ENCODE measurements at places on chromosomes 2 and 18.

DNA sequence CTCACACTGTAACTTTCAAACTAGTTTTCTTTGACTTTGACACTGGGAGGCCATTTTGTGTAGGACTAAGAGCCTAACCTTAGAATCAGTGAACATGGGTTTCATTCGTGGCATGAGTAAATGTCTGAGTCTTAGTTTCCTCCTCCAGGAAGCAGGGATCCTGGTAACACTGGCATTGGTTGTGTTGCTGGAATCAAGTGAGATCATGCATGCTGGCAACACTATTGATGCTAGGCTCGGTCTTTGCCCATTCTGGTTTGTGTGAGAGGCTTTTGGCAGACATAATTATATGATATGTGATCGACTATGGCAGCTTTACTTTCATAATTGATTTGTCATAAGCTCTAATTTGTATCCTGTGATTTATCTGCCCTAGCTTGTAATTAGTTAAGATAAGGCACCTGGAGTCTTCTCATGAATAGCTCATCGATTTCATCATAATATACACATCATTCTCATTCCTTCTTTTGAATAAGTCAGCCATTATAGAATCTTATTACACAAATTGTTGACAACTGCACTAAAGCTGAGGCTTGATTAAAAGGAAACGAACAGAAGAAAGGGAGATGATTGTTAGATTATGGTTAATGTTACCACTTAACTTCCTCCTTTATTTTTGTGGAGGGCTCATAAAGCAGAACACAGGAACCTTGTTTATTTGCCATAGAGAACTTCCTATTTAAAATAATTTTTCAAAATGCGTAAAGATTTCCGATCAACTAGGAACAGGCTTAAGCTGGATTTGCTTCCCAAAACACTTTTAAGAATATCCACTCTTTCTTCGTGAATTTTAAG lies 12.6 kb downstream of the PPP1R1C start:
- no peak for DNase-seq

DNA sequence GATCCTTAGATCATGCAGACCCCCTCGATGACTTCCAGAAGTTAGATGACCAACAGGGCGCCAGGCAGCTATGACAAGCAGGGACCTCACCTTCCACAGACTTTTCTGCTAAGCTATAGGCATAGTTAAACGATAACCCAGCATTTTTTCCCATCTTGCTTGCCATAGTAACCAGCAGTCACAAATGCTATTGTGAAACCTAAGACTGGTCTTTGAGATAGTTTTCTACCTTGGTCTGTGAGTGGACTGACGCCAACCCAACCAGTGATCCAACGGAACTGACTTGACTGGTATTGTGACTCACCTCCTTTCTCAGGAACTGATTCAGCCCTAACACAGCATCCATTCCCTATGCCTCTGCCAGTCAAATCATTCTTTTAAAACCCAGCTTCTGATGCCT lies 361.2 kb downstream of the LRRTM4 start:
- DNase-seq, result no peak

DNA sequence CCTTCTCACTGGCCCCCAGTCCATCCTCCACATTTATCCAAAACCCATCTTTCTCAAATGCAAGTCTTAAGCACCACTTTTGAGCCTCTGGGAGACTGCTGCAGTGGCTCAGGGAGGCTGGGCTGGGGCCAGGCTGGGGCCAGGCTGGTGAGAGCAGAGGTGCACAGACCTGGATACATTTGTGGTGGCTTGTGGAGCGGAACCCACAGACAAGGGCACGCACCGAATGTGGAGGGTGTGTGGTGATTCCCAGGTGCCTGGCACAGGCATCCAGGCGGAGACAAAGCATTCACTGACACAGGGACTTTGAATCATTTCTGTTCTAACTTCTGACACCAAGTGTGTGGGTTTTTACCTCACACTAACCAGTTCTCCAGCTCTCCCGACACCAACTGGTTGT lies 42.2 kb upstream of the MGAT4A start:
- no peak for DNase-seq

DNA sequence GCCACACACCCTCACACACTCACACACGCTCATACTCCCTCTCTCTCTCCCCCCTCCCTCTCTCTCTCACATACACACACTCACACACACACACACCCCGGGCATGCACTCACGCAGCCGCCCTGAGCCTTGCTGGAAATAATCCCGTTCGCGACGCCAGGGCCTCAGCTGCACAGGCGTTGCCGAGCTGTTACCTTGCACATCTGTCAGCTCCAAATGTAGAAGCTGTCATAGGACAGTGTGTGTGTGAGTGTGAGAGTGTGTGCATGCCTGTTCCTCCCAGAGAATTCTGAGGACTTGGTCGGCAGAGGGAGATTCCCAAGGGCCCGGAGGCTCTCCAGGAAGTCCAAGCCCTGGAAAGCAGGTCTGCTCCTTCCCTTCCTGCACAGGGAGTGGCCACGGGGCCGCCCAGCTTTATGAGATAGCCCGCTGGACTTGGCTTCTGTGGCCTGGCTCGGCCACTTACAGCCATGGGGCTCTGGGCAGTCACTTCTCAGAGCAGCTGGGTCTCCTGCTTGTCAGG lies 8.6 kb downstream of the SPR start:
- DNase-seq, result no peak

DNA sequence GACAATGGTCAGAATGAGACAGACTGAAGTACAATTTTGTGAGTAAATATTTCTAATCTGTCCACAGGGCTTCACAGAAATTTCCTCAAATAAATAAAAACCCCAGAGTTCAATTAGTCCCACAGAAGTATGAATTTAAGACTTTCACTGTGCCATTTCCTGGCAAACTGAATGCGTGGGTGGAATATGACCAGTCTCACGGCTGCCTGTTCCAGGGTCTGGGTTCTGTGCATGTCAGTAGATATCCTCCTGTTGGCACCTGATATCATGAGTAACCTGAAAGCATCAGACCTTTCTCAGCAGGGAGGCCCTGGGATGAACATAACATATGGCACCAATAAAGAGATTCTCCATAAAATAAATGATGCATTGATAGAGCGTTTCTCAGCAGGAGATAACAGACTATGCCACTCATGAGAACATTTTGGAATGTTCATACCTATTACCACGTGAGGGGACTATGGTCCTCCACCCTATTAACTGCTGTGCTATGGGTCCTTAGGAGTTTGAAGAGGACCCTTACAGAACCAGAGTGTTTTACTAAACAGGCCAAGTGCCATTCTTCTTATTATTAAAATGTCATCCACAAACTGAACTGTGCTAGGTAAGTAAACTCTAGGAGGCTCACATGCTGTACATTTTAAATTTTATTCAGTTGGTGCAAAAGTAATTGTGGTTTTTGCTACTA lies 10.6 kb upstream of the MALL start:
- DNase-seq, result no peak

DNA sequence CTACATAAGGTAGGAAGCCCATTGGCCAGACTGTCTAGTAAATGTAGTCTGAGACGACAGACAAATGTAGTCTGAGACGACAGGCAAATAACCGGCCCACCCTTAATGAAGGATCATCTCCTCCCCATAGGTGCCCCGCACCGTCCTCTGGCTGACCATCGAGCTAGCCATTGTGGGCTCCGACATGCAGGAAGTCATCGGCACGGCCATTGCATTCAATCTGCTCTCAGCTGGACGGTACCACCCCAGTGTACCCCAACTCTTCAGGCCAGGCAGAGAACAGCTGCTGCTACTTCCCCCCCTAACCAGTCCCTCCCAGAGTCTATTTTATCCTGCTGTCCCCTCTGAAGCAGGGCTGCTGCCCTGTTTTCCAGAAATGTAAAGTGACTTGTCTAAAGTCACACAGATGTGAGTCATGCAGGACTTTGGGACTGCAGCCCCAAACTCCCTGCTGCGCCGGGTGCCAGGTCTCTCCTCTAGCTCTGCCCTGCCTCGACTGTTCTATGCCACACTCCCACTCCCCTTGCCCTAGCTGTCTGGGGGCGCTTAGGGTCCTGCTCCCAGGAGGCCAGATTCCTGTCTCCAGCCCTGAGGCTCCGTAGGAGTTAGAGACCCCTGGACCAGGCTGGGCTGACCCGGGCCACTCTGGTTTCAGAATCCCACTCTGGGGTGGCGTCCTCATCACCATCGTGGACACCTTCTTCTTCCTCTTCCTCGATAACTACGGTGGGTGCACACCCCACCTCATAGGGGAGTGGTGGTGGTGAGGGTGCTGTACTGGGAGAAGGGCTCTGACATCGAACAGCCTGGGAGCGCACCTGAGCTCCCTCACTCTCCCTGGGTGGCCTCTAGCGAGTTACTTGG lies 4.7 kb downstream of the SLC11A1 start:
- no peak for DNase-seq

DNA sequence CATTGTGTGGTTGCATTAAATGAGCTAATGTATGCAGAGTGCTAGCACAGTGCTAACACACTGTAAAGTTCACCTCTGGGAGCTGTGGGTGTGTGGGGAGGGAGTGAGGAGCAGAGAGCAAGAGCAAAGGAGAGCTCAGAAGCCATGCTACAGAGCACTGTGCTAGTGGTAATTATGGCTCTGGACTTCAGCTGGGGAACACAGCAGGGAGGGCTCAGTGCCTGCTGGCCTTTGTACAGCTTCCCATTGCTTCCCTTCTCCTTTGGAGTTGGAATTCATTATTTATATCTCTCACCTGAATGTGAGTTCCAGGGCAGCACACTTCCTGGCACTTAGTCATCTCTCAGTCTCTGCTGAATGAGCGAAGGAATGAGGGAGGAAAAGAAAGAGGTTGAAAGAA lies 2.5 kb upstream of the PLA2R1 start:
- DNase-seq, result no peak

GRCh38 chr2:216147172-216148131 lies 38.3 kb downstream of the XRCC5 start:
- no peak for DNase-seq

DNA sequence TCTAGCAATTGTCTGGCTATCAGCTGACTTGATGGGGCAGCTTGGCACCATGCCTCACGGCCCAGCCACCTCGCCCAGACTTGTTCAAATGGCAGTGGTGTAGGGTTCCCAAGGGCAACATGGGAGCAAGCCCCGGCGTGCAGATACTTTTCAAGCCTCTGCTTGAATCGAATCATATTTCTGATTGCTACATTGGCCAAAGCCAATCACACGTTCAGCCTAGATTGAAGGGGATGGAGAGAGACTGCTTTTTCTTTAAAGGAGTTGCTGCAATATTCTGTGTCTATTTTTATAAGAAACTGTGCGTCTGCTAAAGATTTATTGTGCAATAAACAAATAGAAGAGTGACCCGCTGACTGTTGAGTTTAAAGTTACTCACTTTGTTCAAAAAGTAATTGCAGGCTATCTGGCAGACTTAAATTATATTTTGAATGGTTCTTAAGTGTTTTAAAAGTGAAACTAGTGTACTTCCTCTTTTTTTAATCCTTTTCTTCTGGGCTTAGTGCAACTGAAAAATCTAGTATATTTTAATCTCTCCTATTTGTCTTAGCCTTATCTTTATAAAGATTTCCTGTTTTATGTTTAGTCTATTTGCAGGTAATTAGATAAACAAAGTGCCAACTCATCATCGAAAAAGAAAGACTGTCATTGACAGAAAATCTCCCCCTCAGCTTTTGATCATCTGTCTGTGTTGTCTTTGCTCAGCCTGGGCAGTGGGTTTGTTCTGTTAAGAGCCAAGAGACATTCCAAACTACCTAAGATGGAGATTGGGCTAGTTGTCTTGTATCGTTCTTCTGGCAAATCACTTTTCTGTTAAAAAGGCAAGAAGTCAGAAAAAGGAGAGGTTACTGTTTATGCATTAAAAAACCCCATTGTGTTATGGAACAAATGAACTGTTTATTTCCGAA lies 156.1 kb downstream of the TPGS2 start:
- DNase-seq, result no peak

DNA sequence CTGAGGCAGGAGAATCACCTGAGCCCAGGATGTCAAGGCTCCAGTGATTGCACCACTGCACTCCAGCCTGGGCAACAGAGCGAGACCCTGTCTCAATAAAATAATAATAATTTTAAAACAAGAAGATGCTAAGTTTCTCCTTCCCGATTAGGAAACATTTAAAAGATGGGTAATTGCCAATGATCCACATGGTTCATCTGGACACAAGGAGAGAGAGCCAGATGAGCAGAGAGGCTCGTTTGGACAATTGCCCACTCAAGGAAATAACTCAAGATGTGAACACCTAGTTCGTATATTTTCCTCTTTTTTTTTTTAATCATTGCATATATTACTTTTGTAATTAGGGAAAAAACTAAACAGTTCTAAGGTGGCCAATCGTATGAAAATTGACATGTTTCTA lies 3.6 kb upstream of the ACTG2 start:
- DNase-seq, result no peak

DNA sequence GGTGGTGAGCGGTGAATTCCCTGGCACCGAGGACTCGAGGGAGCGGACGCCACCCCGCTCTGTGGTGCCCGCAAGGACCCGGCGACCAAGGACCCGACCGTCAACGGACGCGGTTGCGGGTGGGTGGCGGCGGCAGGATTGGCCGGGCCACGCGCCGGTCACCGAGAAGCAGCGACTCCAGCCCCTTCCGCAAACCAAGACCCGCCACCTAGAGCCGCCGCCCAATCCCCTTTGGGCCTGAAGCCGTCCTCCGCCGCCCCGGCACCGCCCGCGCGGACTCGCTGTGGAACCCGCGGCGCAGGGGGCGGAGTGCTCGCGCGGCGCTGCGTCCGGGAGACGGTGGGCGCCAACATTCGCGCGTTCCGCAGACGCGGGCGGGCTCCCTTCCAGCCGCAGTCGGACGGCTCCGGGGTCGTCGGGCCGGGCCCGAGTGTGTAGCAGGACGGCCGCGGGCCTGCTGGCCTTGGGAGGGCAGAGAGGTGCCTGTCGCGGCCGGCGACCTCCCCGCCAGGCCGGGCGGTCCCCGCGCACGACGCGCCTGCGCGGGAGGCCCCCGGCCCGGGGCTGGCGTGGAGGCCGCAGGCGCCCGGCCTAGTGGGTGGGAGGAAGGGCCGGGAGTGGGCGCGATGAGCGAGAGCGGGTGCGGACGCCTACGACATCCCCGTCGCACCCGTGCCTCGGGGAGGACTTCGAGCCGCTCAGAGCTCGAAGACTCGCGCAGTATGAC lies at the start of the genes FAM228B and PFN4:
FAM228B (plus strand) TSS at position 275 of the 727 bp plus-strand sequence. CDS start 893 bp downstream, outside the sequence.
PFN4 (minus strand) TSS at position 140 of the 727 bp plus-strand sequence. CDS start 799 bp downstream, outside the sequence.
- peak; percentile 53 for DNase-seq

GRCh38 chr2:206915121-206915520 lies 24.2 kb upstream of the CPO start:
- DNase-seq, result no peak
